RCC 7860 (cell line): ENCODE measurements at places on chromosomes 4 and X.

GRCh38 chr4:78656968-78657445 lies 105.4 kb downstream of the ANXA3 start:
- no peak for DNase-seq

DNA sequence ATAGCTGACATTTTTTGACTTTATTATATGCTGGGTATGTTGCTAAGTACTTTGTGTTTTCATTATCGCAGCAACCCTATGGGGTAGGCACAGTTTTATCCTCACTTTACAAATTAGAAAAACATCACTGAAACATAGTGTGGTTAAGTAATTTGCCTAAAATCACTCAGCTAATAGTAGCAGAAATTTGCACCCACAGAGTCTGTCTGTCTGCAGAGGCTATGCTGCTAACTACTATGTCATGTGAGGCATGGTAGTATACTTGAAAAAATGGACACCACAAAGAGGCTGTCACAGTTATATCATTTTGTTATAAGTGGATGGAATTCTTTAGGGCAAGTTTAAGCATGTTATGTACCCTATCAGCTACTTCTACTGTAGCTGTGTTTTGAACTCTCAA lies 69.0 kb downstream of the STAG2 start:
- DNase-seq = no peak

GRCh38 chrX:10157543-10157942 lies 768 bp downstream of the CLCN4 start:
- DNase-seq = peak; percentile 15

DNA sequence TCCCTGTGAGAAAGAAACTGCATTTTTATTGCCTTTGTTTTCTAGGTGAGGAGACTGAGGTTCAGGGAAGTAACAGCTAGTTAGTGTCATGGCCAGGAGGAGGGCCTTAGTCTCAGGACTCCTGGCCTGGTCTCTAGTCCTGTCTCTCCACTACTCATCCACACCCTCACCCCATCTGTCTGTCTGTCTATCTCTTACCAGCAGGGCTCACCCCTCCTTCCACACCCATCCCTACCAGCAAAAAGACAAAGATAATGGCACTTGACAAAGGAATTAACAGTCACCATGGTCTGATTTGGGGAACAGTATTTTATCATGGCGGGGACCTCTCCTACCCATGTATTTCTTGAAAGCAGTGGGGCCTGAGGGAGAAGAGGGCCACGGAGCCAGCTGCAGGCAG lies 125.8 kb downstream of the REPS2 start:
- no peak for DNase-seq

DNA sequence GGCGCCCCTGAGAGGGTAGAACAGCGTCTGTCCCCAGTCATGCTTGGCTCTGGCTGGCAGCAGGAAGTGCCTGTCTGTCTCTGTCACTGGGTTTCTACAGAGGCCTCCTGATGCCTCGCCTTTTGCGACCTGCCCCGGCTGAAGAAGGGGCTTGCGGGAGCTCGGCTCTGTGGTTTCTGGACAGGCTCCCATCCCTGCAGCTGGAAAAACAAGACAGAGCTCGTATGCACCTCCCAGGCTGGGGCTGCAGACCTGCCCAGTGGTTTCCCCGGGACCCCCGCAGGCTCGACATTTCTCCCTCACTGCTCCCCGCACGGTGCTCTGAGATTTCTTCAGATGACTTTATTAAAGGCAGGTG lies 57.0 kb upstream of the SORCS2 start:
- DNase-seq = no peak

DNA sequence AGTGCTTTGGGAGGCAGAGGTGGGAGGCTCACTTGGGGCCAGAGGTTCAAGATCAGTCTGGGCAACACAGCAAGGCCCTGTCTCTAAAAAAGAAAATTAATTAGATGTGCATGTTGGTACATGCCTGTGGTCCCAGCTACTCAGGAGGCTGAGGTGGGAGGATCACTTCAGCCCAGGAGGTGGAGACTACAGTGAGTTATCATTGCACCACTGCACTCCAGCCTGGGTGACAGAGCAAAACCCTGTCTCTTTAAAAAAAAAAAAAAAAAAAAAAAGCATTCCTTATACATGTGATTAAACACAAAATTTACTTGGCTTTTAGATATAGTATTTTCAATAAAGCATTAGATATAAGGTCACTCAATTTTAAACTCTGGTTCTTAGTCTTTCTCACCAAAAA lies 34.9 kb downstream of the SMARCA1 start:
- no peak for DNase-seq

DNA sequence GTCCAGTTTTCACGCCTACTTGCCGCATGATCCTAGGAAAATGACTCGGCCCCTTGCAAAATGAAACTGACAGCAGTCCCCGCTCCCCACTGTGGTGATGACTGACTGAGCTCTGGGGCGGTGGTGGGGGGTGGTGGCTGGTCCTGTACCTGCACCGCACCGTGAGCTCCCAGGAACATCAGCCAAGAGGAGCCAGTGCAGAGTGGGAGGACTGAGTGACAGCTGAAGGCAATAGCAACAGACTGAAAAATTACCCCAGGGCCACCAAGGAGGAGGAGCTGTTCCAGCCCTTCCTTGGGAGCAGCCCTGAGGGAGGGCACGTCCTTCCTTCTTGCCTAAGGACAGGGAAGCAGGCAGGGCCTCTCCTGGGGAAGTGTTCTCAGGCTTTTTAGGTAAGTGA lies 2.4 kb upstream of the C4orf50 start:
- DNase-seq = no peak

DNA sequence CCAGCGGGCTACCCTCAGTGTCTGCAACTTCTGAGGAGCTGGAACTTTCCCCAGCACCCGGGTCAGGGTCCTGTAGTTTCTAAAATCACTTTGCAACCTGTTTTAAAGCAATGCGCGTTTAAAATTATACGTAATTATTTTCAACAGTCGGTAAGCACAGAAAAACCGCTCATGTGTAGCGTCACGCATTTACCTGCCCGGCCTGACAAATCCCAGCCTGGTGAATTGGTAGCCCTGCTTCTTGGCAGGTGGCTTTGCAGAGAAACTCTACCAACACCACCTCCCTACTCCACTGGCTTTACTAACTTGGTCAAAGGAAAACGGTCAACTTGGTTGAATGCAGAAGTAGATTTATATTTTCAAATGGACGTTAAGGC lies 640 bp downstream of the BANK1 start:
- DNase-seq = no peak

DNA sequence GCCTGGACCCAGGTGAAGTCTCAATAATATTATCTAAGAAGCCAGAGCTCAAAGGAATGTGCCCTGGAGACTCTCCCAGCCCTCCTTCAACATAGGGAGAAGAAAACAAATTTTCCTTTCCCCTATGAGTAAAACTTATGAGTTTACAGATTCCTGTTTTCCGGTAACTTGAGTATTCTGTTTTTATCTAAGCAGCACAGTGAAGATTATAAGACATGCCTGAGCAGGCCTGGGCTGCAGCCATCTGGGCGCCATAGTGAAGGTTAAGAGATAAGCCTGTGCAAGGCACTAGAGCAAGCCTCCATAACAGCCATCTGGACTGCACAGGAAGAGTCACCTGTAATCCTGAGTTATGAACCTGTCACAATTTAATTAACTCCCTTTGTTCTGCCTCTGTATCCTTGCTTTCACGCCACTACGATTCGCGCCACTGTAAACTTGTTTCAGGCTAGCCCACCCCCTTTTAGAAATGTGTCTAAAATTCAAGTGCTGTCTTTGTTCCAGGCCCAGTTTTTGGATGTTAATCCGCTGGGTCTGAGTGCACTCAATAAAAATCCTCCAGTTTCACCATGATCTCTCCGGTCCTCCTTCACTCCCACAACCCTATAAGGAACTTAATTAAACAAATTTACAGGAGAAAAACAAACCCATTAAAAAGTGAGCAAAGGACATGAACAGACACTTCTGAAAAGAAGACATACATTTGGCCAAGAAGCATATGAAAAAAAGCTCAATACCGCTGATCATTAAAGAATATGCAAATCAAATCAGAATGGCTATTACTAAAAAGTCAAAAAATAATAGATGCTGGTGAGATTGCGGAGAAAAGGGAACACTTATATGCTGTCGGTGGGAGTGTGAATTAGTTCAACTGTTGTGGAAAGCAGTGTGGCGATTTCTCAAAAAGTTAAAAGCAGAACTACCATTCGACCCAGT lies 189.5 kb downstream of the APBB2 start:
- no peak for DNase-seq

GRCh38 chr4:71237641-71238040 lies 101.2 kb upstream of the SLC4A4 start:
- DNase-seq = no peak

DNA sequence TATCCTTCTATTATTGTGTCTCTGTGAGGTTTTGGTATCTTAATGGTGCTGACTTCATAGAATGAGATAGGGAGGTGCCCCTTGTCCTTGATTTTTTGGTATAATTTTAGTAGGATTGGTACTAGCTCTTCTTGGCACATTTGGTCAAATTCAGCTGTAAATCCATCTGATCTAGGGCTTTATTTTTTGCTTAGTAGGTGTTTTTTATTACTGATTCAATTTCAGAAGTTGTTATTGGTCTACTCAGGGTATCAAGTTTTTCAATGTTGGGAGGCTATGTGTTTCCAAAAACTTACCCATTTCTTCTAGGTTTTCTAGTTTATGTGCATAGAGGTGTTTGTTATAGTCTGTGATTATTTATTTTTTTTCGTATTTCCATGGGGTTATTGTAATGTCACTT lies 103.3 kb downstream of the SH3BGRL start:
- DNase-seq = no peak

DNA sequence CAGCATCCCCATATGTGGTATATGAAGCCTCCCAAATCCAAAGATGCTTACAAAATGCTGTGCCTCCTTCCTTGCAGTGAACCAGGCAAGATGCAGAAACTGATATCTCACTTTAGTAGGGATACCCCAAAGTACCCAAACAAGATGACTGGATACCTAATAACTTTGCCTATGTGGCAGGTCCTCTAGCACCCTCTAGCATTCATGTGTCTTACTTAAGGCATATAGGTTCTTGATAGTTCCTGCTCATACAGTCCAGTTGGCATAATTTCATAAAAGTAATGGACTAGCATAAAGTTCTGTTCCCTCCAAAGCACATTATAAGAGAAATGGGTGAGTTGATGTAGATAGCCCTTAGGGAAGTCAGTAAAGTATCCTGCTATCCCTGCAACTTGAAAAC lies 36.8 kb upstream of the SPP1 start:
- no peak for DNase-seq

GRCh38 chr4:76781698-76782595 lies 116.0 kb downstream of the SOWAHB start:
- peak; percentile 89 for DNase-seq

- no peak for DNase-seq
Measured at GRCh38 chr4:2931512-2932301, 31.5 kb downstream of the NOP14 start.

- DNase-seq = no peak
Measured at GRCh38 chr4:181504924-181505323, 738.3 kb upstream of the TENM3 start.

DNA sequence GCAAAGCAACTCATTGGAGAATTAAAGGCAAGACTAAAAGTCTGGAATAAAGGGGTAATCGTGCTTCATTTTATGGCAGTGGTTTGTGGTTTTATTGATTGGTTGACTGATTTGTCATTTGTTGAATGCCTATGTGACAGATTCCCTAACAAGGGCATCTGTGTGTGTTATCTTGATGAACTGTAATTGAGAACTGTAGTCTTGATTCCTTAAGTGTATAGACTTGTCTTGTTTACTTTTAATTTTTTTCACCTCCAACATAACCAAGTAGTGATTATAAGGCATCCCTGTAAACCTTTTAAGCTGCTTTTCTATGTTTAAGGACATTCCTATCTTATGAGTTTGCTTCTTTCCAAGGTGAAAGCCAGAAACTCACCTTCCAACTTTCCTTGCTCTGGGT lies 216.0 kb upstream of the TAPT1 start:
- no peak for DNase-seq

DNA sequence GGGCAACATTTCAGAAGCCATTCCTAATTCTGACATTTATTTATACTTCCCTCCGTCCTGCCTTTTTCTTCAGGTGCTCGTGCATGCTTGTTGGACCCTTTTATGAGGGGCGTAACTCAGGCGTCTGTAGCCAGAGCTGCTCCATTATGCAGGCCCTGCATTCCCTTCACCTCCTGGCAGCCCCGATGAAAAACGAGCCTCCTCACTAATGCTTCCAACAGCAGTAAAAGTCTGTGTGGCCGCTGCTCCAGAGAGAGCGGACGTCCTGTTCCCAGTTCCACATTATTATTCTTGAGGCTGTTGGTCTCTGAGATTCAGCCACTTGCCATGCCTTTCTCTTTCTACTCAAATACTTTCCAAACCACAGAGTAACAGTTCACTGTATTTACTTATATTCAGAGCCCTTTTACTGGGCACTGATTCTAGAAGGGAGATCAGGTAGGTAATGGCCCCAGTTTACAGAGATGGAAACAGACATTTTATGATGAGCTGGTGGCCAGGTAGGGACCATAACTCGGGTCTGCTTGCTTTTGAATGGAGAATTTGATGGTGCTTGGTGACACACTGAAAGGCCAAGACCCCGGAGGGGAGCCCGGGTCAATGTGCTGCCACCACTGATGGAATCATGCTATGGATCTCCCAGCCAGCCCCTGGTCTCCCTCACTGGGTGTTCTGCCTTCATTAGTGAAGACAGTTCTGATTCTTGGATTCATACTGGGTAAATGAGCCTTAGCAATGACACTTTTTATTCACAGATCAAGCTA lies 101.0 kb downstream of the GATB start:
- DNase-seq = no peak

DNA sequence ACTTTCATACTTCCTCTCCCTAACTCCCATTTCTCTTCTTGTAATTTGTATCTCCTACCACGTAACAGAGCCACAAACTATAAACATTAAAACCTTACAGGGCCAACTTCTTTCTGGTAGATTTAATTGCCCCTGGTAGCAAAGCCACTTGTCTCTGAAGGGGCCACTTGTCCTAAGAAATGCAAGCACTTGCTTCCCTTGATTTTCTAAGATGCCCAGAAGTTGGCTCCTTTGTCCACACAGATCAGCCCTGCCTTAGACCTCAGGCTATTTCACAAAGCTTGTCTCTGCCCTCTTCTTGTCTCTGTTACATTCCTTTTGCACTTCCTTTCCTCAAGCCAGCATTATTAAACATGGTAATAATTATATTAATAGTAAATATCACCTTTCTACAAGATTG lies 80.6 kb upstream of the CXXC4 start:
- no peak for DNase-seq

DNA sequence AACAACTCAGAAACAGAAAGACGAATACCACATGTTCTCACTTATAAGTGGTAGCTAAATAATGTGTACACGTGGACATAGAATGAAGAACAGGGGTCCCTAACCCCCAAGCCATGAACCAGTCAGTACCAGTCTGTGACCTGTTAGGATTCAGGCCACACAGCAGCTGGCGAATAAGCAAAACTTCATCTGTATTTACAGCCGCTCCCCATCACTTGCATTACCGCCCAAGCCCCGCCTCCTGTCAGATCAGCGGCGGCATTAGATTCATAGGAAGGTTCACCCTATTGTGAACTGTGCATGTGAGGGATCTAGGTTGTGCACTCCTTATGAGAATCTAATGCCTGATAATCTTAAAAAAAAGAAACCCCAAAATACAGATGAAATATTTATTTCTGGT lies 1128.7 kb downstream of the NLGN4X start:
- no peak for DNase-seq

GRCh38 chrX:129983575-129984110 lies 1.2 kb downstream of the BCORL1 start:
- no peak for DNase-seq

GRCh38 chr4:156545003-156545785 lies 426.4 kb downstream of the PDGFC start:
- DNase-seq = no peak
